A549 (cell line): ENCODE measurements at places on chromosomes 11 and 22. TPM values are rescaled to one million over a fixed set of nuclear protein-coding genes. Genes with fewer than 3 reads are reported as not detected.

GRCh38 chr11:71500601-71501021 is 26.5 kb upstream of the KRTAP5-7 start:
- no peak for DNase-seq

Gene CBLIF
- not detected in 3 replicates for polyA plus RNA-seq

Gene AGBL2
- 1.9 to 2.4 TPM (median 2.2 TPM) in 3 replicates for polyA plus RNA-seq

Gene TRPM5
- not detected in 3 replicates for polyA plus RNA-seq

Gene ALDH3B1
- polyA plus RNA-seq: 93.7 to 104 TPM (median 94.4 TPM) in 3 replicates

DNA sequence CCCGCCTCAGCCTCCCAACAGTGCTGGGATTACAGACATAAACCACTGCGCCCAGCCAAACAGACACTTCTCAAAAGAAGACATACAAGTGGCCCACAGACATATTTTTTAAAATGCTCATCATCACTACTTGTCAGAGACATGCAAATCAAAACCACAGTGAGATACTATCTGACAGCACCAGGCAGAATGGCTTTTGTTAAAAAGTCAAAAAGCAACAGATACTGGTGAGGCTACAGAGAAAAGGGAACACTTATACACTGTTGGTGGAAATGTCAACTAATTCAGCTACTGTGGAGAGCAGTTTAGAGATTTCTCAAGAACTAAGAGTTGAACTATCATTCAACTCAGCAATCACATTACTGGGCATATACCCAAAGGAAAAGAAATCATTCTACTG is 67.0 kb downstream of the ARHGAP20 start:
- no peak for DNase-seq

DNA sequence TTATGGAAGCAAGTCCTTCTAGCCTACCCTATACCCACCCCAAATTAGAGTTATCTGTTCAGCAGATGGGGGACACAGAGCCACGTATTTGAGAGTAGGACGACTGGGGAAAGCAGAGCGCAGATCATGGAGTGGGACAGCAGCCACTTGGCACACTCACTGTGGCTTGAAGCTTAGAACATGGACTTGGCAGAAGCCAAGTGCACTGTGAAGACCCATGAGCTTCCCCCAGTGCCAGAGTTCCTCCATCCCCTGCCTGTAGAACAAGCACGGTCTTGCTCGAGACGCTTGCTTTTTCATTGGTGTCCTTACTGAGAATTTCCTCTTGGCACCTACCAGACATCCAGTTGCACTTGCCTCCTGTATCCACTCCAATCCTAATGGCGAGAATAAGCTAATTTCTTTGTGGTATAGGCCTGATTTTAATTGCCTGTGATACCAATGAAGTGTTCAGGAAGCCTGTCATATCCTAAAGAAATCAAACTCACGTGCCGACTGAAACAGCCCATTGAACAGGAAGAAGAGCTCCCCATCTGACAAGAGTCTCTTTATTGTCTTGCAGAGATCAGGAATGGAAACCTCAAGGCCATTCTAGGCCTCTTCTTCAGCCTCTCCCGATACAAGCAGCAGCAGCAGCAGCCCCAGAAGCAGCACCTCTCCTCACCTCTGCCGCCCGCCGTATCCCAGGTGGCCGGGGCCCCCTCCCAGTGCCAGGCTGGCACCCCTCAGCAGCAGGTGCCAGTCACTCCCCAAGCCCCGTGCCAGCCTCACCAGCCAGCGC is 166.9 kb downstream of the NAV2 start:
- DNase-seq: no peak

Gene RTN4R
- polyA plus RNA-seq: 2.1 to 2.8 TPM (median 2.7 TPM) in 3 replicates

DNA sequence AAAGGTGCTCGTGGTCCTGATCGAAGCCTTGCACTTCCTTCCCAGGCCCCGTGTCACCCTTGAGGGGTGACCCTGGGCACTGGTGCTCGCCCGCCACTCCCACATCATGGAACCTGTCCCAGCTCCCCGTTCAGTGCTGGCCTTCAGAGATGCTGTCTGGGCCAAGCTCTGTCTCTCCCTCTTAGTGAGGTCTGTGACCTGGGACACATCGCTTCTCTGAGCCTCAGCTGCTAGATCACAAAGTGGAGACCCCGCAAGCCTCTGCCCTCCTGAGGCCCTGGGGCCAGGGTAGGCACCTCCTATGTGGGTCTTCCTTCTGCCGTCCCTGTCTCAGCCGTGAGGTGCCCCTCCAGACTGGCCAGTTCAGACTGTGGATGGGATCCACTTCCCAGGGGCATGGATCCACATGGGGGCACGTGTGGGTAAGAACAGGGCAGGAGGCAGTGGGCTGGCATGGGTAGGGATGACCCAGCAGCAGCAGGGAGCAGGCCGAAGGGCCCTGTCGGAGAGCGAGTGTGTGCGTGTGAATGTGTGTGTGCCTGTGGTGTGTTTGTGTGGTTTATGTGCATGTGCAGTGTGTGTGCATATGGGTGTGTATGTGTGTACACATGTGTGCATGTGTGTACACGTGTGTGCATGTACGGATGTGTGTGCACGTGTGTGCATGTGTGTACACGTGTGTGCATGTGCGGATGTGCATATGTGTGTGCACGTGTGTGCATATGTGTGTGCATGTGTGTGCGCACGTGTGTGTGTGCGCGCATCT is 1073.7 kb downstream of the BRD1 start:
- DNase-seq: no peak

Gene SH3BP1
- polyA plus RNA-seq: 1.6 to 2.8 TPM (median 2.7 TPM) in 3 replicates

Gene IL18
- 114 to 122 TPM (median 119 TPM) in 3 replicates for polyA plus RNA-seq

DNA sequence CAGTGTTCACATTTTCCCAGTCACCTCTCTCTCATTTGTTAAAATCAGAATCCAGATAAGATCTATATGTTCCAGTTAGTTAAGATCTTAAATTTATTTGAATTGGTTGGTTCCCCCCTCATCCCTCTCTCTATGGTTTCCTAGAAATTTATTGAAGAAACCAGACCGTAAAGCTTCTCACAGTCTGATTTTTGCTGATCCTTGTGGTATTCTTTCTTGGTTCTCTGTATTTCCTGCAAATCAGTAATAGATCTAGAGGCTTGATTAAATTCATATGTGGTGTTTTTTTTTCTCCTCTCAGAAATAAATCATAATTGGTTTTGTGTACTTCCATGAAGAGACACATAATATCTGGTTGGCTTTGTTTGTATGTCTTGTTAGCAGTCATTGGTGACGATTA is 147.5 kb downstream of the TMEM135 start:
- DNase-seq: no peak

GRCh38 chr22:39371732-39372131 is 21.9 kb downstream of the SYNGR1 start:
- DNase-seq: no peak

Gene MS4A6E
- polyA plus RNA-seq: not detected in 3 replicates

Gene MUC2
- polyA plus RNA-seq: 0.03 TPM in 3 replicates

Gene PLAAT4
- 0.74 to 1.8 TPM (median 1.4 TPM) in 3 replicates for polyA plus RNA-seq

DNA sequence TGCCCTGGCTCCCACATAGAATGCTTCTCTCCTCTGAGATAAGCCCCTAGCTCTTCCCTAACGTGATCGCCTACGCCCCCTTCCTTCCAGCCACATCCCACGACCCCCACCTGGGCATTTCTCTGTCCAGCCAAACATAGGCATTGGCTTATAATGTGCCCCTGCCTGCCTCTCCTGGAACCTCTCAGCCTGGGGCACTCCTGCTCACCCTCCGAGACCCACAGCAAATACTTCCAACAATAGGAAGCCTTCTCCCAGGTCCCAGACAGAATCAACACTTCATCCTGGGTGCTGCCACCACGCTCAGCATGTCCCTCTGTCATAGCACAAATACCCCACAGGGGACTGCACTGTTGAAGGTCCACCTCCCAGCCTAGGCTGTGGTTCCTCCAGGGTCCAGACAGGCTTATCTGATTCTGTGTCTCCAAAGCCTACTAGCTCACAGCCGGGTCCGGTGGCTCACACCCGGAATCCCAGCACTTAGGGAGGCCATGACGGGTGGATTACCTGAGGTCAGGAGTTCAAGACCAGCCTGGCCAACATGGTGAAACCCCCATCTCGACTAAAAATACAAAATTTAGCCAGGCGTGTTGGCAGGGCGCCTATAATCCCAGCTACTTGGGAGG is 24.2 kb upstream of the TMPRSS4 start:
- no peak for DNase-seq

- DNase-seq: no peak
Observed at GRCh38 chr22:33024626-33025025, 33.6 kb downstream of the SYN3 start.

- no peak for DNase-seq
Observed at GRCh38 chr22:30705710-30706651, 11.3 kb downstream of the OSBP2 start.

DNA sequence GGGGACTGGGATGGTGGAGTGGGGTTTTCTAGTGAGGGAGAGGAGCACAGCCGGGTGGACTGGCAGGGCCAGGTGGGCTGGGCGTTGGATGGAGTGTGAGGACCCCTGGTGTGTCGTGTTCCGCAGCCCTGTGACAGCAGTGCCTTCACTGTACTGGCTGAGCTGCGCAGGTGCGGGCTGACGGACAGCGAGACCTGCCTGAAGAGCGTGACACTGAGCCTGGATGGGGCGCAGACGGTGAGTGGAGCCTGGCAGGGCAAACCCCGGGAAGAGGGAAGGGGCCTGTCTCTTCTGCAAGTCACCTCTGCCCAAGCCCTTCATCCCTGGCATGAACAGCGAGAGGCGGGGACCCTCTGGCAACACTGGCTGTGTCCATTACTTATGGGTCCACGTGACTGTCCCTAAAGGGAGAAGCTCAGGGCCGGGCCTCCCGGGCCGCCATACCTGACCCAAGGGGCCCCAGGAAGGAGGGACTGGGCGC is 10.0 kb downstream of the MUC5AC start:
- DNase-seq: no peak

Gene HSPB2
- polyA plus RNA-seq: not detected in 3 replicates

DNA sequence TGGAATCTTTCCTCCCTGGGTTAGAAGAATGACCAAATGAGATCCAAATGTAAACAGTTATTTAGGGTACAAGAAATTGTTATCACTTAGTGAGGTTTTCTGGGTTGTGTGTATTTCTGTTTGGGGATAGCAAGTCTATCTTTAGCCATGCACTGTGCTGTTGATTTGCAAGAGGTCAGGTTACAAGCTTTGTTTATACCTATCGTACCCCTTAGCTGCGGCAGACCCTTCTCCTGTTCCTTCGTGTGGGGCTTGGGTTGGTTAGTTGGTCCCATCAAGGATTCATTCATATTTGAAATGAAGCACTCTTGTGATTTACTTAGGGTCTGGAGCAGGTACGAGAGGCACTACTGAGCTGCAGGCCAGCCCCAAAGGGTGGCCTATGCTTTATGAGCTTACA is 72.6 kb downstream of the USP35 start:
- no peak for DNase-seq

- DNase-seq: peak; percentile 20
Observed at GRCh38 chr22:38071421-38072321, 12.3 kb downstream of the SLC16A8 start.

DNA sequence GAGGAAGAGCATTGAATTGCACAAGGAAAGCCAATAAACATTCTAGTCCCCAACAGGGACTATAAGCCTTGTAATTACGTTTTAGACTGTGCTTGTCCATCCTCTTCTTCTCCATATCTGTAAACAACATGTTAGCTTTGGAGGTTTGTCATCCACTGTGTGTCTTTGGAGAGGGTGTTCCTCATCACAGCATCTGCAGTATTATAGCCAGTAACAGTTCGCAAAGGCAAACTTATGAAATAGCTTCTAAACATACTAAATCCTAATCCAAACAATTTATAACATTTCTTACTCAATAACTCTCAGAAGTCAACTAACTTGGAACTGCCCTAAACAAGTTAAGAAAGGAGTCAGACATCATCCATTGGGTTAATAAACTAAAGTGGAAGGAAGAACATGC is 10.3 kb upstream of the BDNF start:
- no peak for DNase-seq

Gene P2RX3
- 0.05 to 0.17 TPM in 2 of 3 replicates, not detected in the other for polyA plus RNA-seq

- DNase-seq: no peak
Observed at GRCh38 chr11:11588891-11589290, 32.9 kb downstream of the GALNT18 start.

- DNase-seq: no peak
Observed at GRCh38 chr11:134574947-134575346, 162.9 kb upstream of the B3GAT1 start.

GRCh38 chr11:60122414-60123036 is 34.1 kb downstream of the MS4A2 start:
- no peak for DNase-seq

DNA sequence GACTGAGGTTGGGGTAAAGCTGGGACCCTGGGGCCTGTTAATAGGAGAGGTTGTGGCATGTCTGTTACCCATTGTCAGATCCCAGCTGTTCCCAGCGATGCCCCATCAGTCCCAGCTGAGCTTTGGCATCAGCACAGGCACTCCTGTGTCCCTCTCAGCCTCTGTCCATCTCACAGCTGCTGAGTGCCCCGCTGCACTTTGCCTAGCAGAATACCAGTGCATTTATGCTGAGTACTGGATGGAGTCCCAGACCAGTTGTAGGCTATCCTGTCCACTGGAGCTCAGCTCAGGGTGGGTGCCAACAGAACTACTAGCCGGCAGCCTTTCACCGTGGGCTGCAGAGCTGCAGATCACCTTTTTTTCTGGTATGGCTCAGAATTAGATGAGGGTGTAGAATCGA is 9.9 kb downstream of the FXYD6 start:
- DNase-seq: no peak
